ENCODE measurements at places on chromosomes 6 and 20.

- no peak for DNase-seq
These were observed 154.2 kb upstream of the QKI start for GRCh38 chr6:163260111-163260895.

DNA sequence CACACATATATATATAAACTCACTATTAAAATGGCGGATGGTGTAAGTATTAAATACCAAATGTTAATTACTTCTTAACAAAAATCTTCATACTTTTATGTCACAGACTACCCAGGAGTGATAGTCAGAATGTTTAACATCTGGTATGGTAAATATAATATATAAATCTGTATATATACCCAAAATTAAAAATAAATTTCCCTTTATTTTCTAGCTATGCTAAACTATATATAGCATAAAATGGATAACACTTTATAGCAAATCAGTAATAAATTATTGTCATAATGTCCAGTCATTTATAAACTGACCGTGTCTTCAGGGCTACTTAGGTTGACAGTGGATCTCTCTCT, 37.1 kb downstream of the GSTA2 start:
- DNase-seq = no peak

GRCh38 chr20:57301026-57301425, 28.6 kb upstream of the SPO11 start:
- no peak for DNase-seq

- no peak for DNase-seq
These were observed 771 bp downstream of the ARFRP1 start for GRCh38 chr20:63706852-63707557.

- DNase-seq = no peak
These were observed 238.6 kb upstream of the RIN2 start for GRCh38 chr20:19519466-19519865.

Measured in AG09319 (cell line).